ENCODE measurements at places on chromosomes 2 and 18. TPM values are rescaled to one million over a fixed set of nuclear protein-coding genes. Genes with fewer than 3 reads are reported as not detected.

The LAMA1 gene
- total RNA-seq, result 2.4 TPM

DNA sequence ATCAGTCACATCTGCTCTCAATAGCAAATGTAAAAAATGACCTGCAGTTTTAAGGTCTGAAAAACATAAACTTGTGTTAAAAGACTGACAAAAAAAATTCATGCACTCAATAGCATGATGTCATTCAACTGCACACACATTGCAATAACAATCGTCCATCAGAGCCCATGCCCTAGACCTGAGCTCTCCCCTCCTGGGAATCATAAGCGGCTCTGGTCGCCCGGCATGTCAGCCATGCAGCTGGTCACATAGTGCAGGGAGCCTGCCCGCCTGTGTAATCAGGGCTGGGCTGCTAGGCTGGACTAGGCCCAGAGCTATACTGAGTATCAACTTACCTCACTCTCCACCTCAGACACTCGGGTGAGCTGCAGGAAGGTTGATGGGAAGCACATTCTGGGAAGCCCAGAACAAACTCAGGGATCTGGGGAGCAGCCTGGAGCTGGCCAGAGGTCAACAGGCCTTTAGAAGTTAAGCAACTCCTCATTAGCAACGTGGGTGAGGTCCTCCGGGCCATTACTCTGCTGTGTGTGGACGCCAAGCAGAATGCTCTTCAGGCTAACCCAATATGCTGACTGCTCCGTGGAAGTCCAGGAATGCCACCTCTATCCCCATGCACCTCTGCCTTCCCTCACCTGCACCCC, 165.5 kb downstream of the TTC32 start:
- no peak for DNase-seq

DNA sequence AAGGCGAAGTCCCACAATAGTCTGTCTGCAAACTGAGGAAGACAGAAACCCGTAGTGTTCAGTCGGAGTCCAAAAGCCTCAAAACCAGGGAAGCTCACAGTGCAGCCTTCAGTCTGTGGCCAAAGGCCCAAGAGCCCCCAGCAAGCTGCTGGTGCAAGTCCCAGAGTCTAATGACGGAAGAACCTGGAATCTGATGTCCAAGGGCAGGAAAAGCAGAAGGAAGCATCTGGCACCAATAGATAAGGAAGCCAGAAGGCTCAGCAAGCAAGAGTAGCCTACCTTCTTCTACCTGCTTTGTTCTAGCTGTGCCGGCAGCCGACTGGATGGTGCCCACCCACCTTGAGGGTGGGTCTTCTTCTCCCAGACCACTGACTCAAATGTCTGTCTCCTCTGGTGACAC, 21.8 kb downstream of the CFAP210 start:
- no peak for DNase-seq

The CAVIN2 gene
- total RNA-seq, result 23.0 TPM

- DNase-seq, result peak; percentile 95
Measured at GRCh38 chr18:76524900-76525698, 30.1 kb upstream of the ZNF516 start.

GRCh38 chr2:163345795-163346573, 389.8 kb downstream of the FIGN start:
- DNase-seq, result peak; percentile 34
